ENCODE measurements at places on chromosomes 12 and 14.

DNA sequence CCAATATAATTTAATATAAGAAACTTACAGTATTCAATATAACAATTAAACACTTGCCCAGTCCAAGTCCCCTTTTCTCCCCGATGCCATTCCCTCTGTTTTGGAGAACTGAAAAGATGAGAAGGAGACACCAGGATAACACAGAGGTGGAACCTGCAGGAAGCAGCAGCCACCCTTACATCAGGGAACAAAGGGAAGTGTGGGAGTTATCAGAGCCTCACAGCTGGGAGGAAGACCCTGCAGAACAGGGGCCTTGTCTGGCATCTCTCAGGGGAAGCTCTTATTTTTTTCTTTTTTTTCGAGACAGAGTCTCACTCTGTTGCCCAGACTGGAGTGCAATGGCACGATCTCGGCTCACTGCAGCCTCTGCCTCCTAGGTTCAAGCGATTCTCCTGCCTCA lies 52.6 kb downstream of the CALM1 start:
- no peak for DNase-seq

DNA sequence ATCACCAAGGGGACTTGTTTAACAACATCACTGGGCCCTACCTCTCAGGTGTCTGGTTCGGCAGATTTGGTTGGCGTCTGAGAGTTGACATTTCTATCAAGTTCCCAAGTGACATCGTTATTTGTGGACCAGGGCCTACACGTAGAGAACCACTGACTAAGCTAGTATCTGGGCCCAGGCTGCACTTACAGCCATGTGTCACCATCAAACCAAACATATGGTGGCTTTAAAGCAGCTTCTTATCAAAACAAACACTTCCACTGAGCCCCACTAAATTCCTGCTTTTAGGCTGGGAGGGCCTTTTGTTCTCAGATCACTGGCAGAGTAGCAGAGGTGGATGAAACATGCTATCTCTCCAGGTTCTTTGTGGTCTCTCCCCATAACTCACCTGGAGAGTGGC lies 220.5 kb downstream of the PELI2 start:
- DNase-seq, result no peak

DNA sequence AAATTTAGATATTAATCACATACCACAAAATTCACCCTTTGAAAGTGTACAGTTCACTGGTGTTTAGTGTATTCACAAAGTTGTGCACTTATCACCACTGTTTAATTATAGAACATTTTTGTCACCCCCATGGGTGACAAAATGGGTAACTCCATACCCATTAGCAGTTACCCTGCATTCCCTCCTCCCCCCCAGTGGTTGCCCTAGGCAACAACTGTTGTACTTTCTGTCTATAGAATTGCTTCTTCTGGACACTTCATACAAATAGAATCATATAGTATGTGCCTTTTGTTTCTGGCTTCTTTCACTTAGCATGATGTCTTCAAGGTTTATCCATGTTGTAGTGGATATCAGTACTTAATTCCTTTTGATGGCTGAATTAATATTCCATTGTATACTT lies 52.7 kb downstream of the FBXO34 start:
- DNase-seq, result no peak

GRCh38 chr12:119614705-119615104 lies 21.1 kb downstream of the TMEM233 start:
- no peak for DNase-seq

DNA sequence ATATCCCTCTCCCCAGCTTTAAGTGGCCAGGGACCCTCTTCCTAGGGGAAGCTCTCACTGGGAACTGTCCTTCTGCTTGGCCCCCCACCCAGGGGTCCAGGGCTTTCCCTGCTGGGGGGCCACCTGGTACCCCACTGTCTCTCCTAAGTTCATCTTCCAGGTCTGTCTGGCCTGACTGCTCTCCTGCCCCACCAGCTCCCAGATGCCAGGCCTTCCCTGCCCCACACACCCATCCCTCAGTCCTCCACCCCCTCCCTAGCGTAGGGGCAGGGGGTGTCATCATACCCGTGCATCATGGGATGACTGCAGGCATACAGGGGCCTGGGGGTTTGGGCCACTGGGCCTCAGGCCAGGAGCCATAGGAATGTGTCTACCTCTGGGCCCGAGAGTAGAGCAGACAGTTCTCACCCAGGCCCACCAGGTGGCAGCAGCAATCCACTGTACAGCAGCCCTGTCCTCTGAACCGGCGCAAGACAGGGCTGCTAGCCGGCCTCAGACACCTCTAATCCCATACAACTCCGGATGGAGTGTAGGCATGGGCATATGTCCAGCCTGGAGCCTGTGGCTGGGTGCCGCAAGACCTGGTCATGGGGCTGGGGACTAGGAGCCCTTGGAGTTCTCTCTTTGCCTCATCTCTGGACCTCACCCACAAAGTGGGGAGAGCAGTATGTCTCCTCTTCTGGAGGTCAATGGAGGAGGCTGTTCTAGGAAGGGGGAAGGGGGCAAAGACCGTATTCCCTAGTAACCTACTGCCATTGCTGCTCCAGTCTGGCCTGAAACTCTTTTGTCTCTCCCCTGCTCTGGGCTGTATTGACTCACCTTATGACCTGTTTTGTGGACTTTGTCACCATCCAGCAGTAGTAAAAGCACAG lies 10.0 kb upstream of the SMARCD1 start:
- DNase-seq, result peak; percentile 85

DNA sequence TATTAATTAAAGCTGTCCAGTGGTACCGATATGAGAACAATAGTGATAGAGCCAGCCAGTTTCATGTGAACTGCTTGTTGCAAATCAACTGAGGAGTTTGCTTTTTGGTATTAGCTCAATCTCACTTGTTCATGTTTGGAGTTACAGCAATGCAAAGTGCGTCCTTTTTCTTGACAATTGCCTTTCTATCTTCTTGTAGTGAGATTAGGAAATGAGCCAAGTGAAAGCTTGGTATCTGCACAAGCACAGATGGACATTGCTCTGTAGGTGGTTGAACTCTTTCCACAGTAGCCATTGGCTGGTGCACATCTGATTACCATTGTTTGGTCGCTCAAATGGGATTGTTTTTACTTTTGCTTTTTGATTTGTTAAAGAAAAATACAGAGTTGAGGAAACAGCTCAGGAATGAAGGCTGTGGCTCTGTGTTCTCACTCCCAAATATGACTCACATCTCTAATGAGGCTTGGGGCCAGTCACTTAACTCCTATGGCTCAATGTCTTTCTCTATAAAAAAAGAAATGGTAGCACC lies 241.4 kb downstream of the BMP4 start:
- DNase-seq, result no peak

DNA sequence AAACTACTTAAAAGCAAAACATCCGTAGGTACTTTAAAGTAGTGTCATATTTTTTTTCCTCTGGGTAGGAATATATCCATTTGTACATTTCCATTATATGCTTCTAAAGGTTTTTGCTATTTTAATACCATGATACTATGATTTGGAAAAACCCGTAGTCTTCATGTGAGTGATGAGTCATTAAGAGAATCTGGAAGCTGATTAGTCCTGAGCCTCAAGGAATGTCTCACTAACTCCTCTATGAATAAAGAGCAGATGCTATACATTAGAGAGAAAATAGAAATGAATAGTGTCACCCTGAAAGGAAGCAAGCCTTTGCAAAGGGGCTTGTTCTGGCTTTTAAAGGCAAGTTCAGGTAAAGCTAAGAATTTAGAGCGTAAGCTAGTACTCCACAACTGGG lies 432.1 kb downstream of the CCDC91 start:
- no peak for DNase-seq

DNA sequence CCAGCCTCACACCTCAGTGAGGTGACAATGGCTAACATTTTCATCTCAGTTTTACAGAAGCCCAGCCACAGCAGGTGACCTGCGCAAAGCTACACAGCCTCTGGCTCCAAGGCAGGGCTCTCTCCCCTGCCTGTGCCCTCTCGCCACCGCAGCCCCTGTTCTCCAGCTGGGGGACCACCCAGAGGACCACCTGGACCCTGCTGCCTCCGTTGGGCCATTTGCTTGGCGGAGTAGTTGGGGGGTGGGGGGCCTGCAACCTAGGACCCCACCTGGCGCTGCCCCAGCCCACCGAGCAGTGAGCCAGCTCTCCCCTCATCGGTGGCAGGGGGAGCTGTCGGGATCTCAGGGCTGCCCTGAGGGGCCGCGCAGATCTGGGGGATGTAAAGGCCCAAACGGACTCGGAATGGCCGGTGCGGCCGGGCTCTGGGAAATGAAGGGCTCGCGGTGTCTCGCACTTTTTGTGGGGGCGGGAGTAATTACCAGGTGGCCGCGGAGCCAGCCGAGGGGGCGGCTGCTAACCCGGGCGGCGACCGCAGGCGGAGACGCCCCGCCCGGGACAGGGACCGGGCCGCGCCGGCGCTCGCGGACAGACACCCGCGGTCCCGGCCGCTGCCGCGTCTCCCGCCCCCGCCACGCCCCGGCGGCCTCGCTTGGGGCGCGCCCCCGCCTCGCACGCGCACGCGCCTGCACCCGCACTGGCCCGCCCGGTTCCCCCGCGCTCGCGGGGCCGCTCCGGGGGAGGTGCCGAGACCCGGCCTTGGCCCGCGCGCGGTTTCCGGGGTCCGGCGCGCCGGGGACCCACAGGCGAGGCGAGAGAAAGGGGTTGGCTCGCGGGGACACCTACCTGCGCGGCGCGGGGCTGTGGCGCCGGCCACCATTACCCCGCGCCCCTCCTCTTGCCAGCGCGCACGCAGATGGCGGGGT lies 8.6 kb upstream of the GPR68 start:
- DNase-seq, result peak; percentile 57

DNA sequence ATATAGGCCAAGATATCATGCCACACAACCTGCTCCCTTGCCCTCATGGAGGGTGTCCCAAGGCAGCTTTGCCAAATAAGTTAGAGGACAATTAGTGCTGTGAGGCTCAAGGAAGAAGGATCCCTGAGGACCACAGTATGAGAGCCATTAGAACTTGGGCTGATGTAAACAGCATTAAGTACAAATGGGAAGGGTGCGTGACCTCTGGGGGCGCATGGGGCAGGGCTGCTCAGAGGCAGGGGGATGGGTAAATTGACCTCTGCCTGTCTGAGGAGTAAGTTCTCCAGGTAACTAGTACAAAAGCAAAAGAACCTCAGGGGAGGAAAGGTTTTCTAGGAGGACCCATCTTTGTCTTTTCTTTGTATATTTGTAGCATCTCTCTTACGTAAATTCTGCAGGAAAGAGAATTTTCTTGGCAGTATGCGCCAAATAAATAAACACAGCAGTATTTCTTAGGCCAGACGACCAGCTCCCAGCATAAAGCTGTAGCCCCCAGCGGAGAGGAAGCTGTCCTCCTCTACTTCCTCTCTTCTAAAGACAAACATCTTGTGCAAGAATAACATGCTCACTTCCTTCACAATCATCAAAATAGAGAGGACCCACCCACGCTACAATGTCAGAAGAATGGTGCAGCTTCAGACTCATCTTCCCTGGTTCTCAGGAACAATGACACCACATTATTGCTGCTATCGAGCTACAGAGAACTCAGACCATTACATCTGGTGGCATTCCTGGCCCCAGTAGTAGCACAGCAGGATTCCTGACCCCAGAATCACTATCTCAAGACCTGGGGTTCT lies 16.4 kb upstream of the VWF start:
- no peak for DNase-seq
